CD4-positive, CD25-positive, alpha-beta regulatory T cell (primary cell): ENCODE measurements at places on chromosomes 2 and 18. TPM values are rescaled to one million over a fixed set of nuclear protein-coding genes. Genes with fewer than 3 reads are reported as not detected.

C1GALT1C1L gene
- total RNA-seq: not detected

ZAP70 gene
- total RNA-seq: 431 TPM

STK39 gene
- 27.2 TPM for total RNA-seq

SPP2 gene
- not detected for total RNA-seq

OTOS gene
- not detected for total RNA-seq

C2orf49 gene
- total RNA-seq: 19.5 TPM

PCARE gene
- not detected for total RNA-seq

REG3A gene
- total RNA-seq: not detected

DYNAP gene
- total RNA-seq: not detected

SPTBN1 gene
- 182 TPM for total RNA-seq

NPAS2 gene
- total RNA-seq: 0.54 TPM

RAPGEF4 gene
- total RNA-seq: 1.4 TPM

UGT1A7 gene
- total RNA-seq: not detected

DNA sequence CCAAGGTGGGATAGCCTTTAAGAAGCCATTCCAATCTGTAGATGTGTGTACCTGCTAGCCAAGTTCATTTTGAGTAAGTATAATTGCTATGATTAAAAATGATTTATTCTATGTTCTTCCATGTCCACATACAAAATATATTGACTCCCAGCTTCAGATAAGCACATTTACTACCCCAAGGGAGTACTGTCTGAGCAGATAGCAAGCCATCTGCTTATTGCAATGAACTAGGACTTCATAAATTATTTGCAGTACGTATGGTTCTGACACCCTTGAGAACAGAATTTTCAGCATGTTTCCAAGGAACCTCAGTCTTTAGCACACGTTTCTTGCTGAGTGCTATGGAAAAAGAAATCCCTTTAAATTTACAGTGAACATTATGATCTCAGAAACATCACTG is 28.2 kb downstream of the ABCG5 start:
- no peak for DNase-seq

- peak; percentile 66 for DNase-seq
These were observed 14.1 kb downstream of the RIF1 start for GRCh38 chr2:151423760-151424159.

- DNase-seq: no peak
These were observed 38.8 kb downstream of the DYSF start for GRCh38 chr2:71492112-71492511.

DNA sequence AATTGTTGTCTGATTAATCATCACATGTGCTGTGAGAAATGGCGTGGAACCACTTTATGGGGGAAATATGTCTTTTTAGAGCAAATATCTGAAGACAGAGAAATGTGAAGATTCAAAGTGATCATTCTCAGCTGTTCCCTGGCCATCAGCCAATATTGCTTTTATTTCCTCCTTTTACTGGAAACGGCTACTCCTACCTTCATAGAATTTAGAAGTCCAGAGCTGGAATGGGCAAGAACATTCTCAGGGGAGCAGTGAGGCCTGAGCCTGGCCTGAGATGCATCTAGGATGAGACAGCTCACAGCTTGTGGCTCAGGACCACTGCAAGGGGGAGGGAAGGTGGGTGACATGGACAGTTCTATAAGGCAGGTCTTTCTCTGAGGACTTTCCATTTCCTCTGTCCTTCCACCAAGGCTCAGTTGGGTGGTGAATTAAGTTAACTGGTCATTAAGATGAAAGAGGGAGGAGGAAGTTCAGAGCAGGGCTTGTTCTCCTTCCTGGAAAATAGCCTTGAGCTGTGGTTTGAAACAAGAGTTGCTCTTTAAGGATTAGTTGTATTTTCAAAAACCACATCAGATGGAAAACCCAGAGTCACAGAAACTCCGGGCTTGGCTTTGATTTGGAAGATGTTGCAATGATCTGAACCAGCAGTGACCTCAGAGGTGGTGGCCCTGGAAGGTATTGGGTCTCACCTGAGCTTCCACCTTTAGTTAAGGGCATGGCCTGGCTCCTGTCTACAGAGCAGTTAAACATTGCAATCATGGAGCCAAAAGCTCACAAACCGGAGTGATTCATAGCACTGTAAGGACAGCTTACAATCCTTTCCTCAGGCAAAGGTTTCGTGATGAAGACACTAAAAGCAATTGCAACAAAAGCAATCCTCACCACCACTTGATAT is 144.3 kb downstream of the VAPA start:
- no peak for DNase-seq

DNA sequence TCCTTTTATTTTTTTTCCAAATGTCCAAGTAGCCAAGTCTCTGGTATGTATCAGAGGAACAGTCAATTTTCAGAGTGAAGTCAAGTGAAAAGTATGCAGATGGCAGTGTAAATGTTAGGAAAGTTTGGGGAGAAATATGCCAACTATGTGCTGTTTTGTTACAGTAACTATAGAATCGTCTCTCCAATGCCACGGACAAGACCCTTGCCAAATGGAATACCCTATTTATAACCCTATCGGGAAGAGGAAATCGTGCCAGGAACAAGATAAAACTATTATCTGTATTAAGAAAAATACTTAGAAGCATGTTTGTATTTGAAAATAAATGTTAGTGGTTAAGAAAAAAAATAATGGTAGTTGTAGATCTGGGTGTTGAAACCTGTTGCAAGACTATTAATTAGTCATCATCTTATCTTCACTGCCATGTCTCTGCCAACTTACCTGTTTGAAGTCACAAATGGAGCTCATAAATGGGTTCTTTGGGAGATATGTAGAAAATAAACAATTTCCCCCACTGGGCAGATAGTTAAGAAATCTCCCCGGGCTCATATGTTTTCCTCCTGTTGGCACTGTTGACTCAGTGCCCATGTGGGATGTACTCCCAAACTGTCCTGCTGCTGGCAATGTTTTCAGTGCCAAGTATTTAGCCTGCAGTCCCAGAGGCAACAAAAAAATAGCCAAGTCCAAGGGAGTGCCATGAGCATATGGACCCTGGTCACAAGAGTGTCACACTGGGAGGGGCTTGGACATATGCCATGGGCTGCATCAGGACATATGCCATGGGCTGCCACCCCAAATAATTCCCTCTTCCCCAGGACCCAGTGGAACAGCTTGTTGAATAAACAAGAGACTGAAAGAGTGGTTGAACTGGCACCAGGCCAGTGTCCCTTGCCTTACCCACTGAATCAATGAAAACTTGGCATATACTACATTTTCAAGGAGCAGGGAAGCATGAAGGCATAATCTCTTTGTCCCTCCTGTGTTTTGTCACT is 366.9 kb downstream of the OSR1 start:
- no peak for DNase-seq

- DNase-seq: no peak
These were observed 16.9 kb downstream of the PRKAG3 start for GRCh38 chr2:218814540-218815243.

DNA sequence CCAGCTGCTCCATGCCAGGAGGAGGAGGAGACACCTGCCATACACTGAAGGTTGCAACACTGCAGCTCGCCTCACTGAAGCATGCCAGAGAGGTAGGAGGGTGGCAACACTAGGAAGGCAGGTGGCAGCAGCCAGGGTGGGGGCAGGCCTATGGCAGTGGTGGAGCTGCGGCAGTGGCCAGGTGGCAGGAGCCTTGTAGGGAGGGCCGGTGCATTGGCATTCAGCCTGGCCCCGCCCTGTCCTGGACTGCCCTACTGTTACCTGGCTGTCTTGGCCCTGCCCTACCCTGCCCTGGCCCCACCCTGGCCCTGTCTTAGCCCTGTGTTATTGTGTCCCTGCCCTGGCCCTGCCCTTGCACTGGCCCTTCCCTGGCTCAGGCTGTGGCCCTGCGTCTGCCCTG is 7.4 kb upstream of the ANKRD62 start:
- DNase-seq: no peak

DNA sequence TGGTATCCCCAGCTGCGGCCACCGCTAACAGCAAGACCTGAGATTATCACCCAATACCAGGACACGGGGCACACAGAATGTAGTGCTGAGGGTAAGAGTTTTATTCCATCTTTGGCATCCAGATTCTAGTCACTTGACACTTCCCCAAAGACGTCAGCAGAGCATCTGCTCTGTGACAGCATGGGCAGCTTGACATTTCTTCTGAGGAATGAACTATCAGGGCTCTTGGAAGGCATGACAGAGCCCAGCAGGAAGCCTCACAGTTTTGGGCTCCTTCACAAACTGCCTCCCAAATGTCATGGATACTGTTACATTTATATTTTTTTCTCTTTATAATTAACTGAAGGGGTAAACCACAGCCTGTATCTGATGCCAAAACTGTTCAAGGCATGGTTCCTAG is 1010.7 kb downstream of the TDRD15 start:
- no peak for DNase-seq

DNA sequence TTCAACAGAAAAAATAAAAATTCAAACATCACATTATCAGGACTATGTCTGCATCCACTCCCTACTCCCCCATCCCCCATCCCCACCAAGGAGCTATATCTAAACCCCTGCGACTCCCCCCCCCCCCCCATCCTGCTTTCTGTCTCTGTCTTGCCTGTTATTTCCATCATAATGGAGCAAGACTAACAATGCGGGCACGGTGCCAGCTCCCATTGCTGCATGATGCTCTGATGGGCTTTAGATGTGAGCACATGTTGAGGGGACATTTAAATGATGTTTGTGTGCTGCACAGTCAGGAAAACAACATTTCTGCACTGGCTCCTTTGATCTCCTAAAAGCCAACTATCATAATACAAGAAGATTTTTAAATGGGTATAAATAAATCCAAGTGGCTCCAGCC is 644.2 kb upstream of the SETBP1 start:
- DNase-seq: no peak

DNA sequence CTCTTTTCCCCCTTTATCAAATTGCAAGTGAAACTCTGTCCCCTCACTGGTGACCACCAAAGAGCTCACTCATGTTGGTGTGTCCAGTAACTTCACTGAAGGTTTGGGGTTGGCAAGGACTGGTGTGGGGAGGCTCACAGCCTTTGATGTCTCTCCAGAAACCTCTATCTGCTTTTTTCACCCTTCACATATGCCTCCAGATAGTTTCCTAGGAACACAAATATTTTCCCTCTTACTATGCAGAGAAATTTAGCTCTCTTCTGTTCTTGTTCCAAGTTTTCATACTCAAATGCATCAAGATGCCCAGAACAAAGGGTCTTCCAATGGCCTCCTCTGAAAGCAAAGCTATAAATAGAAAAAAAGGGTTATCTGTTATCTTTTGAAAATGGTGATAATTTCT is 20.7 kb downstream of the DTNA start:
- no peak for DNase-seq

DNA sequence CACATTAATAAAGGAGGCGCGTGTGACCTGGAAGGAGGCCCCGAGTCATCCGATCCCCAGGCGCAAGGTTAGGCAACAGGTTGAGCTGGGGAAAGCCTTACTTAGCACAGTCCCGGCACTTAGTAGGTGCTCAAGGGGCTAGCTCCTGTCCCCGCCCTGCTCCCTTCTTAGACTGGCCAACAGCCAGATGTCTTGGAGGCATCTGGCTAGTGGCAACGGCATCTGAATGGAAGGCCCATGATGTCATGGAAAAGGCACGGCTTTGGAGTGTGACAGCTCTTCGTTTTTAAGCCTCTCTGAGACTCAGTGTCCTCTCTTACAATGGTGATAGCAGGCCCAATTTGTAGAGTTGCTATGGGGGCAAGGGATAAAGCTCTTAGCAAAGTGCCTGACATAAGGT is 258.3 kb downstream of the CYRIA start:
- no peak for DNase-seq

DNA sequence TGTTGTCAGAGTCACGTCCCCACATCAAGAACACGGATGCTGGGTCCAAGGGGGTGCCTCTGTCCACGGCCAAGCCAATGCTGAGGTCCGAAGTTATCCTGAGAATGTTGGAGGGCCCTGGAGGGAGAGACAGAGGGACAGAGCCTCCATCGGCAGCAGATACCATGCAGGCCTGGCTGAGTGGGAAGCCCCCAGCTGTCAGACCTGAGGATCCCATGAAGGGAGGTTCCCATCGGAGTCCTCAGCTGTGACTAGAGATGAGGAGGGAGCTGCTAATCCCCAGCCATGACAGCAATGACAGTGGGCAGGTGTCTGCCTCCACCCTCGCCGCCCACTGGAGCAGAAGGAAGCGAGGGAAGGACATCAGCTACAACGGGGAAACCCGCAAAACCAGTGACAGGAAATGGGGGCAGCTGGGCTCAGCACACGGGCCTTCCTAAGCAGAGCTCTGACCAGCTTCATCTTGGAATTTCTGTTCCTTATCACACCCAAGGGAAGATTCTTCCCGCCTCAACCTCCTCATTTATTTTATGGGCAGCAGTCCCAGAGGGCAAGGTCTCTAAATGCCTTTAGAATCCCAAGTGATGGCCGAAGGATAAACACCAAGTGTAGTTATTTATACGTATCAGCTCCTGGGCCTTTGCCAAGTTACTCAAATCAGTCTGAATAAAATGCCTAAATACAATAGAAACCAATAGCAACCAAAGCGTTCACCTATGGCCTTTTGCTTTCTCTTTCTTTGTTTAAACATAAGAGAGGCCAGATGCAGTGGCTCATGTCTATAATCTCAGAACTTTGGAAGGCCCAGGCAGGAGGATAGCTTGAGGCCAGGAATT is 32.2 kb downstream of the FAM178B start:
- no peak for DNase-seq

GRCh38 chr2:33136056-33136455 is 189.3 kb downstream of the LTBP1 start:
- no peak for DNase-seq

GRCh38 chr2:85813982-85814801 is 60.4 kb downstream of the ATOH8 start:
- peak; percentile 52 for DNase-seq

GRCh38 chr18:56298935-56299334 is 339.5 kb downstream of the TXNL1 start:
- no peak for DNase-seq

GRCh38 chr18:22626771-22627170 is 209.1 kb upstream of the CTAGE1 start:
- DNase-seq: no peak

DNA sequence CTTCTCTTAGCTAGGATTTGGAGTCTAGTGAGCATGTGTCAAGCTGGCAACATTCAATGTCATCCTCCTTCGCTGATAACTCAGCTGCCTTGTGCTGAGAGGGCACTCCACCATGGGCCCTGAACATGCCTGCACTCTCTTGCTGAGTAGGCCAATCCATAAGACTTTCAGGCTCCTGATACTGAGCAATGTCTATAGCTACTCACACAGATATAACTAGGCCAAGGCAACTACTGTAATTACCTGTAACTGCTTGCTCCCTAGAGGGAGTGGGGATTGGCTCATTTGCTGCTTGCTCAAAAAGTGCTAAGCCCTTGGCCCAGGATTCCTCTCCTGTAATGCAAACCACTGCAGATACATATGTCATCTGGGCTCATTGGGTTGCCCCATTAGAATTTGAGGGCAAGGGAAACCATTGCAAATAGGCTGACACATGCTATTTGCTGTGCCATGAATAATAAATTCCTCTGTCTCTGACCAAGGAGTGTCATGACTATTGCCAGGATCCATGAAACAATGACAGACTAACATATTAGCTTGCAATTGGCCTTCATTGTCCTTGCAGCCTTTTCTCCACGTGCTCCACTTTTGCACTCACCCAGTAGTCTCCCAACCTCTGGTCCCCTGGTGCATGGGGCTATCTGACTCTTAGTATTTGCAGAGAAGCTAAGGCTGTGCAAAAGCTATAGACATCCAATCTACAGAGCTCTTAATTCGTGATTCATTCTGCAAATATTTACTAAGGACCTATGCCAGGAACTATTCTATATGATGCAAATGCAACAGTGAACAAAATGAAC is 36.9 kb upstream of the BMPR2 start:
- DNase-seq: no peak

GRCh38 chr2:122031544-122032263 is 276.3 kb downstream of the TSN start:
- no peak for DNase-seq

- DNase-seq: no peak
These were observed 30.1 kb downstream of the SH2D6 start for GRCh38 chr2:85448461-85449213.
